Stromal cell of bone marrow (primary cell): ENCODE measurements at places on chromosomes 16 and 17.

DNA sequence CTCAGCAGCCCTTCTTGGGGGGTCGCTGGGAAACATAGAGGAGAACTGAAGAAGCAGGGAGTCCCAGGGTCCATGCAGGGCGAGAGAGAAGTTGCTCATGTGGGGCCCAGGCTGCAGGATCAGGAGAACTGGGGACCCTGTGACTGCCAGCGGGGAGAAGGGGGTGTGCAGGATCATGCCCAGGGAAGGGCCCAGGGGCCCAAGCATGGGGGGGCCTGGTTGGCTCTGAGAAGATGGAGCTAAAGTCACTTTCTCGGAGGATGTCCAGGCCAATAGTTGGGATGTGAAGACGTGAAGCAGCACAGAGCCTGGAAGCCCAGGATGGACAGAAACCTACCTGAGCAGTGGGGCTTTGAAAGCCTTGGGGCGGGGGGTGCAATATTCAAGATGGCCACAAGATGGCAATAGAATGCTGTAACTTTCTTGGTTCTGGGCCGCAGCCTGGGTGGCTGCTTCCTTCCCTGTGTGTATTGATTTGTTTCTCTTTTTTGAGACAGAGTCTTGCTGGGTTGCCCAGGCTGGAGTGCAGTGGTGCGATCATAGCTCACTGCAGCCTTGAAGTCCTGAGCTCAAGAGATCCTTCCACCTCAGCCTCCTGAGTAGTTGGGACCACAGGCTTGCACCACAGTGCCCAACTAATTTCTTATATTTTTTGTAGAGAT is 3.4 kb downstream of the STH start:
- DNase-seq = peak; percentile 25

DNA sequence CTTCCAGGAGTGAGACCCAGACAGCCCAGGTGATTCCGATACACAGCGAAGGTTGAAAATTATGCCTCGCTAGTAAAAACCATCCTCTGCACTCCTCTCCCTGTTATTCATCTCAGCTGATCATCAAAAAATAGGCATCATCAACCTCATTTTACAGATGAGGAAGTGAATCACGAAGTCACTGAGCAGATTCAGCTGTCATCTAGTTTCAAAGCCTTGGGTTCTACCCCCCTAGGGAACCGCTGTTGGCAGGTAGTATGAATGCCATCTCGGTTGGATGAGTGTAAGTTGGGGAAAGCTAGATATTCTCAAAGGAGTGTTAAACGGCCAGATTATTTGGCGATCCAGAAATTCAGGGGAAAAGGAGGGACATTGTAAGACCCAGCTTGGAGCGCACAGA is 2.0 kb downstream of the CRYM start:
- DNase-seq = no peak

DNA sequence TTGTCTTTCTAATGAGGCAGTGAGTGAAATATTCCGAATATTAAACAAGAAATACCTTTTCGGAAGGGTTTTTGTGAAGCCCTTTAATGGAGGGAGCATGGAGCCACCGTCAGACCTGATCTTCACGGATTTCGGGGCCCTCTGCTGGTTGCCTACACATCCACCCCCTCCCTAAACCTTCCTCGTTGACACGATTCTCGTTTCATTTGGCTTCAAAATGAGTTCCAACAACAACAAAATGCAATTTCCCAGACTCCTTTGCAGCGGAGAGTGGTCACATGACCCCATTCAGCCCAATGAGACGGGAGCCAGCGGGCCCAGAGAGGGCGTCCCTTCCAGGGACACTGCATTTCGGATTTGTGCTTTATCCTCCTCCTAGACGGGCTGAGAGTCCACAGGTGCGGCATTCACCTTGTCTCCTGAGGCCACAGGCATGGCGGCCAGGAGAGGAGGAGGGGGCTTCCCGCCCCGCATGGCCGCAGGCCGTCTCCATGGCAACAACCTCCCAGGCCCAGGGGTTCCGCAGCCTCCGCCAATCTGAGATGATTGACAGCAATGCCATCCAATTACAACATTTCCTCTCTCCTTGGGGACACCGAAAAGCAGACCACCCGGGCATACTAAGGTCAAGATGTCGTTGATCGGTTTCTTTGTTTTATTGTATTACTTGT is 259.8 kb downstream of the C16orf95 start:
- DNase-seq = no peak

GRCh38 chr17:75398279-75398678 is 7.2 kb downstream of the GRB2 start:
- no peak for DNase-seq

- DNase-seq = no peak
These were observed 97.1 kb downstream of the TMEM100 start for GRCh38 chr17:55625521-55625920.

GRCh38 chr16:11367483-11367906 is 22.2 kb downstream of the RMI2 start:
- no peak for DNase-seq

GRCh38 chr16:57590654-57591085 is 37.8 kb upstream of the ADGRG1 start:
- peak; percentile 18 for DNase-seq

- no peak for DNase-seq
These were observed 7.8 kb upstream of the KIAA0513 start for GRCh38 chr16:85019659-85020245.

DNA sequence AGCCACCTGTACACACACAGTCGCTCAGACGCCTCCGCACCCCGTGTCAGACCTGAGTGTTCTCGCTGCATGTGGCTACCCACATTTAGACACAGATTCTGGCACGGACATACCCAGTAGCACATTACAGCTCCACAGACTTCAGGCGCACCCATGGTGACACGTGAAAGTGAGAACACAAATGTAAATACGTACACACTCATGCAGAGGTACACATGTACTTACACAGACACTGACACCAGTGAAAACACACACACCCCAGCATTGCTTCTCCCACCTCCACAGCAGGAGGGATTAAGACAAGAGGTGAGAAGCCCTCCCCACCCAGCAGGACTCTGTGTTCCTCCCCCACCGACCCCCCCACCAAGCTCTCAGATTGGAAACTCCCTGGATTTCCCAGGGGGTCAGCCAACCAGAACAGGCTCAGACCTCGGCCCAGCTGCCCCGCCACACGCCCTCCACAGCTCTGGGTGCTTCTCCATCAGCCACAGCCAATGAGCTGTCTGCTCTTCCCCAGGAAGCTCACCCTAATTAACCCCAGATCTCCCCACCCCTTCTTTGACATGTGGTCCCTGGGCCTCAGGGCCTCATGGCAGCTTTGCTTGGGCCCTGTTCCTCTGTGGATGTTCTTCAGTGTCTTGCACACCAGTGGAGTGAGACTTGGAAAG is 5.3 kb upstream of the FOXN1 start:
- no peak for DNase-seq

- peak; percentile 11 for DNase-seq
These were observed 52.6 kb upstream of the KDM6B start for GRCh38 chr17:7781429-7781828.

DNA sequence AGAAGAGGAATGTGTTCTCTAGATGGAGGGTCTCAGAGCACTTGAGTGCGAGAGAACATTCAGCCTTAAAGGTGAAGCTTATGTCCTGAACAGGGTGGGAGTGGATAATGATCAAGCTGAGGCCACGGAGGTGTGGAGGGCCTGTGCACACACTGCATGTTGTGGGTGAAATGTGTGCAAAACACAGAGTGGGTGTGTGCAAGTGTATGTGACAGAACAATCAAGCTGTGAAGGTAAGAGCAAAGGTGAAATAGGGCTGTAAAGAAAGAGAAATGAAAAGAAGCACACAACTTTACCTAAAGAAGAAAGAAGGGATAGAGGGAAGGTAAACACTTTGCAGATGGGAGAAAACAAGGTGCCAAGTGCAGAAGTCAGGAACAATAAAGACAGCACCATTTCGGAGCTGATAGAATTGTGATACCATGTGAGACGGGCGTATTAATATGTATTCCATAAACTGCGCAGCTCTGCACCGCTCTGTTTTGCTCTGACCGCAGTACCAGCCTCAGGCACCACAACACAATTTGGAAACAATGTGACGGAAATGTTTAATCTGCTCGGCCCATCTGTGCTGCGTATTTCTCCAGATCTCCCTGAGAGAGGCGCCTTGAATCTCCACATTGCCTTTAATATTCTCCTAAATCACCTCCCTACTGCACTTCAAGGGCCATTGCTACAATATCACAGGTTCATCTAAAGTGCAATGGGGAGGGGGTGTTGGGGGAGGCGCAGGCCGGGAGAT is 40.6 kb downstream of the SNX11 start:
- no peak for DNase-seq

GRCh38 chr17:63946440-63947363 is 14.6 kb upstream of the CD79B start:
- DNase-seq = no peak

GRCh38 chr17:61010661-61011170 is 333.1 kb downstream of the BCAS3 start:
- DNase-seq = no peak

DNA sequence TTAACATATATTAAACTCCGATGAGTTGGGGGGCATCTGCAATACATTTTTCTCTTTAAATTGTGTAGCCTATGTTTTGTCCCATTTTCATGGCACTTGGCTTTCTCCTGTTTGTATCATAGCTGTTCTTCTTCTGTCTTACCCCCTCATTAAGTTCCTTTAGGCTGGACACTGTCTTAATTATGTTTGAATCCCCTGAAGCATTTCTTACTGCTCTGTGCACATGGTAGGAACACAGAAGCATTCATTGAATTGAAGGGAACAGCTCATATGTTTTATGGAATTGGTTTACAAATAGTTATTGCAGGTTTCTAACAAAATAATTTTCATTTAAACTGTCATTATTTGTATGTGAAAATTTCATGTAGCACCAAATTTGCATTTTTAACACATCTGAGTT is 176.8 kb downstream of the TANC2 start:
- DNase-seq = no peak

- DNase-seq = no peak
These were observed 23.0 kb downstream of the ATF7IP2 start for GRCh38 chr16:10408824-10409381.

DNA sequence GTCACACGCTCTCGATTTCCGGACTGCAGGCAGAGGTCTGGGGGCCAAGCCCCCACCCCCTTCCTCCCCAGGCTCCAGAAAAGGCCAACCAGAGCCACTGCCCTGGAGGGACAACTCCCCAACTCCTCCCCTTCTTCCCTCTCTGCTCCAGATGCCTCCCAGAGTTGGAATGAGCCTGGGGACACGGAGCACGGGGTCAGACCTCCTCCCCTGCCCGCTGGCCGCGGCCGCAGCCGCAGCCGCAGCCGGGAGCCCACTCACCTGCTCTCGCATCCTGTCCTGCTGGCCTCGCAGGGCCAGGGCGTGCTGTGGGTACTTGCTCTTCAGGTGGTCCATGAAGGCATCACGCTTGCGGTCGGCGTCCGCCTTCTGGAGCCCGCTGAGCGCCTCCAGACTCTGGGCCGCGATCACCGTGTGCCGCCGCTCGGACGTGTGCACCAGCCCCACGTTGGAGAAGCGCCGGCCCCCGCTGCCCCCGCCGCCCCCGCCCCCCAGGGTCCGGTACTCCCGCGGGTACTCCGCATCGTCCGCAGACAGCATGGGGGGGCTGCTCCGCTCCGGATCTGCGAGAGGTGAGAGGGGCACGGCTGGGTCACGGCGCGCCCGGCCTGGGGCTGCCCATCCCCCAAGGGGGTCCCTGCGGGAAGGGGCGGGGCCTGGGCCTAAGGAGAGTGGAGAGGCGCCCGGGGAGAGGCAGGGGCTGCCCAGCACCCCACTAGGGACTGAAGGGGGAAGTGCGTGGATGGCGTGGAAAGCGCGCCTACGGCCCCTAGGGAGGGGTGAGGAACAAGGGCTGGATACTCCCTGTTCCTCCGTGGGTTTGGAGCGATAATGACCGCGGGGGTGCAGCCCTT is 27.3 kb downstream of the SRCIN1 start:
- no peak for DNase-seq
